ENCODE measurements at places on chromosomes 6 and 20.

DNA sequence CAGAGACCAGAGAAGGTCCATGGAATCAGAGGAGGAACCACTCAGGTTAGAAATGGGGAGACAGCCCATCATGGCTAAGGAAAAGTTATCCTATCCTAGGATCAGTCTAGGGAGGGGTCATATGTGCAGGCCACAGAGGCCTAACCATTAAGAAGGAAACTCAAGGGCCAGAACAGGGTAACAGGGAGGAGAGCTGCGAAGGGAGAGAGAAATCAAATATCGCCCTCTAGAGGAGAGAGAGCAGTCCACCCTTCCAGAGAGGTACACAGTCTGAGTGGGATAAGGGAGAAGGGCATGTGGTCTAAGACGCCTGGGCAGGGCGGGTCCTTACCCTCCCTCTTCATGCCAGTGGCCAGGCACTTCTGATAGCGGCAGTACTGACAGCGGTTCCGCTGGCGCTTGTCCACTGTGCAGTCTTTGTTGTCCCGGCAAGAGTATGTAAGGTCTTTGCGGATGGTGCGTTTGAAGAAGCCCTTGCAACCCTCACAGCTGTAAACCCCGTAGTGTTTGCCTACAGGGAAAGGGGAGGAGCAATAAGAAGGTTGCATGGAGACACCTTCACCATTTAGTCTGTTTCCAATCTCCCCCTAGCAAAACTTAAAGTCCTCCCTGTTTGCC is 2.9 kb downstream of the RXRB start:
- no peak for DNase-seq

DNA sequence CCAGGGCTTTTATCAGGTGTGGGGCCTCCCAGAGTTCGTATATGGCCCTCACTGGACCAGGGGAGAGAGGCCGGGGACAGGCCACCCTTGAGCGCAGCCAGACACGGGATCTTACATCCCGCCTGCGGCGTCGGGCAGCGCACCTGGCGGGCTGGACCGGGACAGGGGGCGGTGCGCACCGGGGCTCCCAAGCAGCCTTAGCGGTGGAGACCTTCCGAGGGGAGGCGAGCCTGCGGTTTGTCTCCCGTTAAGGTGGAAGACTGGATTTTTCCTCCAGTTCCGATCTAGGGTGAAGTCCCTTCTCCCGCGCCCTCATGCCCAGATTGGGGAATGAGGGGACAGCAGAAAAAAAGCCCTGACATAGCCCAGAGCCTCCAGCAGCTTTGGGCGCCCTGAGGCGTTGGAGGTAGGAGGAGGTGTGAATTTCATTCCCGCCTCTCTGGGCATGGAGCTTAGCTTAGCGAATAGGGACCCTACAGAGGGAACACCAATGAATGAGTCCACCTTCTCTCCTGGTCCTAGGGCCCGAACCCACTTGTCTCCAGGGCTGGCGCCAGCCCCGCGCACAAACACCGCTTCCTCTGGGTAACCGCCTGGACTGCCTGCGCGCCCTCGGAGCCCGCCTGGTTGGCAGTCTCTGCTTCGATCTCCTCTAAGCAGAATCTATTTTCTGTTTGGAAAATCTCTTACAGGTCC is 6.7 kb upstream of the LAMP5 start:
- DNase-seq, result no peak

DNA sequence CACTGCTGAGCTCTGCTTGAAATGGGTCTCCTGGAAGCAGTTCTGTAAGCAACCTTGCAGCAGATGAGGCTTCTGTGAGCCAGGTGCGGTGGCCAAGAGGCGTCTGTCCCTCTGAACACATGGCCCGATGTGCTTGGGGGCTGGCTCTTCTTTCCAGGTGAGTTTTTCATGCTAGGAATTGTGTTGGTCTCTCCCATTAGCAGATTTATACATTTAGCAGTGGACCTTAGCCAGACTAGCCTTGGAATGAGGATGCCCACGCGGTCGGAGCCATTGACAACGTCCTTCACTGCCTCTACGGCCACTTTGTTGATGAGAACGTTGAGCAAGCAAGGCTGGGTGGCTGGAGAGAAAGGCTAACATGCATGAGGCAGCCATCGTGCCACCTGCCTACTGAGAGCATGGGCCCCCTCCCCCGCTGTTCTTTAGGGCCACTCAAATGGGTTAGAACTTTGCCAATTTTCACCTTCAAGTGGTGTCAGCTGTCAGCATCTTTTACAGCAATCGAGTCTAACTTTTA is 33.5 kb downstream of the ERMARD start:
- DNase-seq, result no peak

DNA sequence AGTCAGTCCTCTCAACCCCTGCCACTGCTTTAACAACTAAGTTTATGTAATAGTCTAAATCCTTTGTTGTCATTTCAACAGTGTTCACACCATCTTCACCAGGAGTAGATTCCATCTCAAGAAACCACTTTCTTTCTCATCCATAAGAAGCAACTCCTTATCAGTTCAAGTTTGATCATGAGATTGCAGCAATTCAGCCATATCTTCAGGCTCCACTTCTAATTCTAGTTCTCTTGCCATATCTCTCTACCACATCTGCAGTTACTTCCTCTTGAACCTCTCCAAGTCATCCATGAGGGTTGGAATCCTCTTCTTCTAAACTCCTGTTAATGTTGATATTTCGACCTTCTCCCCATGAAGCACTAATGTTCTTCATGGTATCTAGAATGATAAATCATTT is 57.9 kb upstream of the FOXO3 start:
- no peak for DNase-seq

DNA sequence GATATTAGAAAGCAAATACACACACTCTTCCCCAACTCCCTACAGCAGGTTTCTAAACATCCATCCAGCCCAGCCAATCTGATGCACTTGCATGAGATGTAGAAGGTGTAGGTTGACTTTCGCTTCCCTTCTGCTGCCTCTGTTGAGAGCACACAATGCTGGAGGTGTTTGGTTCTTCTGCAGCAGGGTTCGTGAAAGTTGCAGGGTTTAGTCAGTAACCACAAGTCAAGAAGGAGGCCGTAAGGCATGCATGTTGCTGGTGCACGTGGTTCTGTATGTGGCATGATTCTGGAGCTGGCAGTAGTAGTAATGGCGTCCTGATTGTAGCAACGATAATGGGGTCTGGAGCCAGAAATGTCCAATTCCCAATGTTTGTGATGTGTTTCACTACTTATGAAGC is 53.0 kb downstream of the DEK start:
- no peak for DNase-seq

- DNase-seq, result no peak
Observed at GRCh38 chr20:48686238-48687116, 141.3 kb downstream of the PREX1 start.

DNA sequence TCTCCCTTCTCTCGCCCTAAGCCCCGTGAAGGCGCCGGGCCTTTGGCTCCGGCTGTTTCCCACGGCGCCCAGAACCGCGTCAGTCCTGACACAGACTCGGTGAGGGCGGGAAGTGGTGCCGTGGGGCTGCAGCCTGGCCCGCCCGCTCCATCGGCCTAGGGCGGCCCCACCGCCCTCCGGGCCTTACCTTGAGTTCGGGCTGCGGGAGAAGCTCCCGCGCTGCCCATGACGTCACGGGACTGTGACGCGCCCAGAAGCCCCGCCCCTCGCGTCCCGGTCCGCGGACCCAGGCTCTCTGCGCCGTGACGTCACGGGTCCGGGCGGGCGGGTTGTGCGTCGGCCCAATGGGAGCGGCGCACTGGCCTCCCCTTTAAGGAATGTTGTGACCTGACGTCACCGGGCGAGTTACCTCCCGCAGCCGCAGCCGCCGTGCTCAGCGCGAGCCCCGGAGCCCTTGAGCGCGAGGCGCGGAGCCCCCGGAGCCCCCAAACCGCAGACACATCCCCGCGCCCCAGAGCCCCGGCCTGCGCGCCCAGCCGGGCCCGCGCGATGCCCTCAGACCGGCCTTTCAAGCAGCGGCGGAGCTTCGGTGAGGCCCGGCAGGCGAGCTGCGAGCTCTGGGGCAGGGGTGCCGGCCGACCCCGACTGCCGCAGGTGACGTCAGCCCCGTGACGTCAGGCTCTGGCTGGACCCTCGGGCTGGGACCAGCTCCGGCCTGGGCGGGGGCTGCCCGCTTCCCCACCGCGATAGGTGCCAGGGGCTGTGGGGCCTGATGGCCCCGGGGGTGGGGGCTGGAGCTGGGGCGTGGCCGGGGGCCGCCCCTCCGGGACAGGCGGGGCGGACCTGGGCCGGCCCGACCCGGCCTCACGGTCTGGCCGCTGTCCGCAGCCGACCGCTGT is at the start of gene MAP1LC3A:
Gene MAP1LC3A, plus strand, starts transcription at position 399 of the 899 bp plus-strand sequence. Its CDS starts 151 bp downstream, at position 550.
- peak; percentile 43 for DNase-seq

DNA sequence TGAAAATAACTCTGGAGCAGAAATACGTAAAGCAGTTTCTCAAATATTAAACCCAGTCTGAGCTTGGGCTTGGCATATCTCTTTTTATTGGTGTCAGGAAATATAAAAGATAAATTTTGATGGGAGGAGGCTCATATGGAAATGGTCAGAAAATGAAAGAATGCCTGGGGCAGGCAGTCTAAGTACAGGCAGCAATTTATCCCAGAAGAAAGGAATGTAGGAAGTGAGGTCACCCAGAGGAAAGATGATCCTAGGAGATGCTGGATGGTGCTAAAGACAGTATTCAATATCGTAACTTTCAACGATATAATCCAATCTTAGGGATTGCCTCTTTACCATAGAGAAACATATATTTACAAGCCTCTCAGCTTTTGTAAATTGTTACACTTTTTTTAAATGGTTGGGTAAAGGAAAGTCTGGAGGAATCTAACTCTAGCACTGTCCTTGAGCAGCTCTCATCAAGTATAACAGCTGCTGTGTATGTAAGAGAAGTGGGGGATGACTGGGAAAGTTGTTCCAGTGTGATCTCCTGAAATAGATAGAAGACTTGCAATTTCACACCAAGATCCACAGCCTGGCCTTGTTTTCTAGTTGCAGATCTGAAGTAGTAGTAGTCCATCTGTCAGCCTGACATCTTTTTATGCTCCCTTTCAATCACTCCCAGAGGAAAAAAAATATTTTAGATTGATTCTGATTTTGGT is 256.9 kb upstream of the SASH1 start:
- DNase-seq, result peak; percentile 35

- DNase-seq, result no peak
Observed at GRCh38 chr6:40583709-40584108, 3.5 kb downstream of the LRFN2 start.

DNA sequence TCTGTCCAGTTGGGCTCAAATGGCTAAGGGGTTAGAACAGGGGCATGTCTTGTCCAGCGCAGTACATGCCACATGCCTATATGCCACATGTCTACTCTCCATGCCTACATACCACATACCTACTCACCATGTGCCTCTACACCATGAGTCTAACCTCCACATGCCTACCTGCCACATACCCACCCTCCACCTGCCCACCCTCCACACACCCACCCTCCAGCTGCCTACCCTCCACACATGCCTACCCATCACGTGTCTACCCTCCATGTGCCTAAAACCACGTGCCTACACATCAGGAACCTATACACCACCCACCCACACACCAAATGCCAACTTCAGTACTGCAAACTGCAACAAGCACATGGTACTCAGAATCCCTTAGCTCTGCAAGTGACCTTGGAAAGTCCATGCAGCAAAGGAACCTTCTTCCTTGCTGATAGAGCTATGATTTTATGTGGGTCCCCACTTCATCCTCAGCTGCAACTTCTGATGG is 113.0 kb upstream of the CST7 start:
- DNase-seq, result no peak

DNA sequence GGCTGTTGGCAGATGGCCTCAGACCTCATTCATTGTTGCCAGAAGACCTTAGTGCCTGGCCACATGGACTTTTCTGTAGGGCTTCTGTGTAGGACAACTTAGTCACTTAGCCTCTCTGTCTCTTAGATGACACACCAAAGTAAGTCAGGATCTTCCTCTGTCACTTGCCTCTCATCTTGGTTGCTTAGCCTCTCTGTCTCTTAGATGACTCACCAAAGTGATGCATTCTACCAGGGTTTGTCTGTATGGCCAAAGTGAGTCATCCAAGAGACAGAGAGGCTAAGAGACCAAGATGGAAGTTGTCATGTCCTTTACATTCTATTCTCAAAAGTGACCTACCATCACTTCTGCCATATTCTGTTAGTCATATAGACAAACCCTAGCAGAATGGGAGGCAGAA is 255.9 kb upstream of the DEFB112 start:
- no peak for DNase-seq

- DNase-seq, result no peak
Observed at GRCh38 chr20:38197619-38198018, 32.5 kb upstream of the TGM2 start.

- no peak for DNase-seq
Observed at GRCh38 chr6:167861424-167861823, 34.7 kb downstream of the AFDN start.

- no peak for DNase-seq
Observed at GRCh38 chr6:106113256-106113959, 27.3 kb downstream of the PRDM1 start.

DNA sequence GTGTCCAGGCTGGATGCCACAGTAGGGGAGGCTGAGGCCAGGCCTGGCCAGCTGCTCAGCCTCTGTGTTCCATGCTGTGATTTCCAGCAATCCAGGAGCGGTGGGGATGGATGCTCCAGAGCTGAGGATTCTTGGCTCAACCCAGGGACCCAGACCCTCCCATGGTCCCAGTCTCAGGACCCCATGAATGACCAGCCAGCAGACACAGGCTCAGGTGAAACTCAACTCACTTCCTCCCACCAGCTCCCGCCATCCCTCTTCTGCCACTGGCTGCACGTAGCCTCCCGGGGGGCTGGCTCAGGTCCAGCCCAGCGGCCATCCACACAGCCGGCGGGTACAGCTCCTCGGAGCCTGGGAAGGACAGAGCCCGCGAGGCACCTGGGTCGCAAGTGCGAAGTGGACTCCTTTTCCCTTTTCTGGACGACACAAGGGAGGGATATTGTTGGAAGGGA is 54.5 kb upstream of the DACT2 start:
- DNase-seq, result no peak

DNA sequence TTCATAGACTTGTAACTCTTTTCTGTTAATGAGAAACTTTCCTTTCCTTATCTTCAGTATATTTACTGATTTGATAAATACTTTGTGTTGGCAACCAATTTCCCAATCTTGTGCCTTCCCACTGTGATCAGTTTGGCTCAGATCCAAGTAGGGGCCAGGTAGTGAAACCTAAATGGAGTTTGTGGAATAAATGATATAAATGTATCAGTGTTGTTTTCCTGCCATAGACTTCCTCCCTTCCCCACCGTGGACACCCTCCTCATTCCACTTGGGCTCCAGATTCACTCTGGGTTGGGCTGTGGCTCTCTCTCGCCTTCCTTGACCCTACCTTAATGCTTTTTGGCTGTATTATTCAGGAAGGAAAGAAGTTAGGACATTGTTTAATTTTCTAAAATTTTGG is 1.3 kb downstream of the ZKSCAN3 start:
- no peak for DNase-seq

GRCh38 chr6:142784344-142784743 is 160.6 kb downstream of the HIVEP2 start:
- DNase-seq, result no peak

- no peak for DNase-seq
Observed at GRCh38 chr20:36824142-36824940, 50.8 kb upstream of the DSN1 start.
